ENCODE measurements at places on chromosomes 1 and 21.

DNA sequence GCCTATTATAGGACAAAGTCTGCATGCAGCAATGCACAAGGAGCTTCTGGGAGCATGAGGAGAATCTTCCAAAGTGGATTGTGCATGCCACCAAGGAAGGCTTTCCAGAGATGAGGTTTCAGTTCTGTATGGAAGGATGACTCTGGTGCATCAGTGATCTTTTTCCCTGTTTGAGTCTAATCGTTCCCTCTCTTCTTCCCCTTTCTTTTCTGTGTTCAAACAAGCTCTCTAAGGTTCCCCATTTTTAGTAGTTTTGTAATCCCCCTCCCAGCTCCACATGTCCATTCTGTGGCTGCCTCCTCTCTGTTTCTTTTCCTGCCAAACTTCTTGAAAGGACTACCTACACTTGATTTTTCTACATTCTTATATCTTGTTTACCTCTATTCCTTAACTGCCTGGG is 43.3 kb upstream of the USP25 start:
- DNase-seq, result no peak

- no peak for DNase-seq
Measured at GRCh38 chr1:160743266-160743665, 4.2 kb downstream of the SLAMF7 start.

DNA sequence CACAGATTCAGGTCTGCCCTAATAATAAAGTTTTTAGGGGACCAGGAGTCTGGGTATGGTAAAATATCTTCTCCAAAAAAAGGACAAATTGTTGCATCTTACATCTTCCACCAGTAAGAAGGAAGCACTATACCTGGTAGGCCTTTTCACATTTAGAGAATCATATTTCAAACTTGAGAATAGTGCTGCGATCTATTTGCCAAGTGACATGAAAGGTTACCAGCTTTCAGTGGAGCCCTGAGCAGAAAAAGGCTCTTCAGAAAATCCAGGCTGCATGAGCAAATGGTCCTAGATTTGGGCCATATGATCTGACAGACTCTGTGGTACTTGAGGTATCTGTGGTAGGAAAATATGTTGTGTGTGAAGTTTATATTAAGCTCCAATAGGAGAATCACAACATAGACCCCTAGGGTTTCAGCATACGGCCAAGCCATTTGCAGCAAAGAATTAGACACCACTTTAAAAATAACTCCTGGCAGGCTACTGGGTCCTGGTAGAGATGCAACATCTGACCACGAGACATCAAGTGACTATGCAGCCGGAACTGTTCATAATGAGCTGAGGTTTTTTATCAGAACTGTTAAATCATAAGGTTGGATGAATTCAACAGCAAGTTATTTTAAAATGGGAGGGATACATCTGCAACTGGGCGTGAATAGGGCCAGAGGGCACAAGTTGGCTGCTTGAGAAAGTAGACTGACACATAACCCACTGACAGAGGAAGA is 38.6 kb upstream of the CCDC190 start:
- DNase-seq, result no peak

- DNase-seq, result no peak
Measured at GRCh38 chr1:66511118-66511517, 22.8 kb upstream of the SGIP1 start.

DNA sequence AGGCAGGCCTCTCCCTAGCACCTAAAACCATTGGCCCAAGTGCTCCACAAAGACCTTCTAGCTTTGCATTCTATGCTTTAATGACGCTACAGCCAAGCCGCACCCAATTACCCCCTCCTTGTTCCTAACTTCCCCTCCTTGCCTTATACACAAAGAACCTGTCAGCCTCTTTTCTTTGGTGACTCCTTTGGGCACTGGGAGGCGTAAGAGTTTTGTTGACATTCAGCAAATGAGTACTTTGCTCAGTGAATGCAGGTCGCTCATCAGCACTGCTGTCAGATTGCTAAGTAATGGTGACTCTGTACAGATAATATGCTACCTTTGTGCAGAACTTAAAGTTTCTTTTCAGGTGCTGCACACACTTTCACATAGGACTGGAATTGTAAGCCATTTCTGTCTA is 187.6 kb upstream of the FAM78B start:
- no peak for DNase-seq

All from right forelimb (tissue), 1 donor.